Stimulated activated CD8-positive, alpha-beta memory T cell treated with anti-CD3 and anti-CD28 coated beads, Interleukin-15, amount 100 ng/mL, for 1 hour (primary cell): ENCODE measurements at places on chromosomes 7 and 10.

- DNase-seq, result no peak
These were observed 16.6 kb upstream of the SLC29A3 start for GRCh38 chr10:71302451-71302850.

- DNase-seq, result peak; percentile 32
These were observed 597 bp downstream of the APBB1IP start for GRCh38 chr10:26438534-26439341.

GRCh38 chr10:73083221-73083620, 13.4 kb downstream of the P4HA1 start:
- no peak for DNase-seq

DNA sequence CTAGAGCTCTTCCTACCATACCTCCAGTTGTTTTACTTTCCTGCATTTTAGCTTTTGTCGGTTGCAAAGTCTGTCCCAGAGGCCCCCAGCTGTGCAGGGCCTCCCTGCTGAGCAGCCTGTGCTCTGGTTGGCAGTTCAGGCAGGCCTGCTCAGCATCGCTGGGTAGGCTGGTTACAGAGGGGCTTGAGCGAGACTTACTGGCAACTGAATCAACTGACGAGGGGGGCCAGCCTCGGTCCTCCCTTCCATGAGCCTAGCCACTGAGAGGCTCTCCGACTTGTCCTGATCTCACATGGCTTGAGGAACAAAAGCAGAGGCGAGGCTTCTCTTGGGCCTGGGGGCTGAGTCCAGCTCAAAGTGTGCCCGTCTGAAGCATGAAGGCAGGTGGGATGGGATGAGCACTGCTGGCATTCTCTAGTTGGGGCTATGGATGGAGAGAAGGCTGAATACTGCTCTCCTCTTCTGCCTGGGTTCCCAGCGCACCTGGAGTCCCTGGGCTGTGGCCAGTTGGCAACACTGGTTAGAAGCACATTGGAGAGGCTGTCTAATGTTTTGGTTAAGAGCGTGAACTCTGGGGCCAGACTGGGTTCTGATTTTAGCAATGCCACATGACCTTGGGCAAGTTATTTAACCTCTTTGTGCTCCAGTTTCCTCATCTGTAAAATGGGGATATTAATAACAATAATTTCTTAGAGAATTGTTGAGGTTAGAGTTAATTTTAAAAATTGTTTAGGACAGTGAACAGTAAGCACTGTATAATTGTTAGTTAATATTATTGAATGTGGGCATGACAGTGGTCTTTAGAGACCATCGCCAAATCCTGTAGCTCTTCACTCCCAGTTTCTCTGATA, 6.9 kb upstream of the SFRP5 start:
- no peak for DNase-seq

DNA sequence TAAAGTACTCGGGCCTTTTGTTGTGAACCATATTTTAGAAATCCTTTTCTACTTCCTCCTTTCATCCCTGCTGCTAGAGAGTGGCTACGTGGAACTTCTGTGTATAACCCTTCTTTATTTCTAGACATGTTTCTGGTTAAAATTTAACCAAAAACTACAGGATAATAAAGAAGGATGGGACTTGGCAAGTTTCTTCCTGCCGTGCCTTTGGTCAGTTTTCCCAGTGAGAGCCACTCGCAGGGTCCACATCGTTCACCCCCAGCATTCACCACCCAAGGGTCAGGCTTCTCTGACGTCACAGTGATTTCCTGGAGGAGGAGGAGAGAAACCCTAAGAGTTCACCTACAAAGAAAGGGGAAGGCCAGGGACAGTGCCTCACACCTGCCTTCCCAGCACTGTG, 45.4 kb downstream of the NKX6-2 start:
- DNase-seq, result no peak

- DNase-seq, result no peak
These were observed 103.3 kb upstream of the POT1 start for GRCh38 chr7:125032943-125033342.

DNA sequence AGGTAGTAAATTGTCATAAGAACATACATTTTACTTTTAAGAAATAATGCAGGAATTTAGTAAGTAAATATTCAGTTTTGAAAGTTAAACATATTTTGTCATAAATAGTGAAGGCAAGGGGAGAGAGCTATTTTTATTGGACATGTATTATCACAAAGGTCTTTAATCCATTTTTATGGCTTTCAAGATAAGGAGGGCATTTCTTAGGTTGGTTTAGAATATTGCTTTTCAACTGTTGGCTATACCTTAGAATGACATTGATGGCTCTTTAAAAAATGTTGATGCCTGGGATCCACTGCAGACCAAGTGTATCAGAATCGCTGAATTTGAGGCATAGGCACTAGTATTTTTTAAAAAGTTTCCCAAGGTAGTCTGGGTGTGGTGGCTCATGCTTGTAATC, 34.0 kb downstream of the ADAM22 start:
- DNase-seq, result no peak

GRCh38 chr7:359766-360361, 69.9 kb downstream of the FOXL3 start:
- DNase-seq, result no peak

DNA sequence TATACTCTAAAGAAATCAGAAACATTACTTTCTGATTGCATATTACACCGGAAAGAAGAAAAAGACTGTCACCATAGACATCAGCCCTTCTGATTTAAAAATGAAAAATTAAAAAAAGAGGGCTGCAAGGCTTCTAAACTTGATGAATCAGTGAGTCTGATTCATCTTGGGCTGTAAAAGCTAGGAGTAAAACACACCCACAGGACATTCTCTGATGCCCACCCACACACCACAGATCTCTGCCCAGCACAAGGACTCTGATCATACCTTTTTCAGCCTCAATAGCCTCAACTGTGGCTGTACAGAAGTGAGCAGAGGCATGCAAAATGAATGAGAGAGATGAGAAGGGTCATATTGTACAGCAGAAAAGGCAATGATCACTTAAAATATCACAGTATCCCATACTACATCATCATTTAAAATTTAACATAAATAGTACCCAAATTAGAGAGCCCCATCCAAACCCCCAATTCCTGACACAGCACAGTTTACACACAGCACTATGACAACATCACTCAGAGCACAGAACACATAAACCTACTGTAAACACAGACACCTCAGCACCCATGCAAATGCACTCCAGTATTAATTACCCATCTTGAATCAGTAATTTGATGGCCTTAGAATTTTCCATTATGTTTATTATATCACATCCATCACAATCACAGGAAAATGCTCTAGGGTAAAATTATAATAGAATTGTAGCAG, 6.4 kb upstream of the MSS51 start:
- no peak for DNase-seq

DNA sequence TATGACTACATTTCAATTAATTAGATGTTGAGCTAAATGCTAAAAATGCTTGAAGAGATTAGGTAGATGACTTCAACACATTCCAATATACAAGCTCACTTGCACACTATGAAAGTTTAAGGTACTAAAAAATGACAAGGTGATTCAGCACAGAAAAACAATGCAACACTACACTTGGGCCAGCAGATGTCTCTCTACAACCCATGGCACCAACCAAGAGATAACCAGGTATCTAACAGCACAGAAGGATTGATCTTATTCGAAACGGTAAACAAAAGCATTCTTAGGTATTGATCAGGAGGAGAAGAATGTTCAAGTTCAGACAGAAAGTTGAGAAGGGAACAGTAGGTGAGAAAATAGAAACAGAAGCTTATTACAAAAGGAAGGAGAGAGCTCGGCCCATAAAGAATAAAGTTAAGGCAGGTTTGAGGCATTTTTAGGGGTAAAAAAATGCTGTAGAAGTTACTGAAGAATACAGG, 248.2 kb upstream of the KLF14 start:
- no peak for DNase-seq

- DNase-seq, result no peak
These were observed 54.9 kb downstream of the SEM1 start for GRCh38 chr7:96654630-96655188.

DNA sequence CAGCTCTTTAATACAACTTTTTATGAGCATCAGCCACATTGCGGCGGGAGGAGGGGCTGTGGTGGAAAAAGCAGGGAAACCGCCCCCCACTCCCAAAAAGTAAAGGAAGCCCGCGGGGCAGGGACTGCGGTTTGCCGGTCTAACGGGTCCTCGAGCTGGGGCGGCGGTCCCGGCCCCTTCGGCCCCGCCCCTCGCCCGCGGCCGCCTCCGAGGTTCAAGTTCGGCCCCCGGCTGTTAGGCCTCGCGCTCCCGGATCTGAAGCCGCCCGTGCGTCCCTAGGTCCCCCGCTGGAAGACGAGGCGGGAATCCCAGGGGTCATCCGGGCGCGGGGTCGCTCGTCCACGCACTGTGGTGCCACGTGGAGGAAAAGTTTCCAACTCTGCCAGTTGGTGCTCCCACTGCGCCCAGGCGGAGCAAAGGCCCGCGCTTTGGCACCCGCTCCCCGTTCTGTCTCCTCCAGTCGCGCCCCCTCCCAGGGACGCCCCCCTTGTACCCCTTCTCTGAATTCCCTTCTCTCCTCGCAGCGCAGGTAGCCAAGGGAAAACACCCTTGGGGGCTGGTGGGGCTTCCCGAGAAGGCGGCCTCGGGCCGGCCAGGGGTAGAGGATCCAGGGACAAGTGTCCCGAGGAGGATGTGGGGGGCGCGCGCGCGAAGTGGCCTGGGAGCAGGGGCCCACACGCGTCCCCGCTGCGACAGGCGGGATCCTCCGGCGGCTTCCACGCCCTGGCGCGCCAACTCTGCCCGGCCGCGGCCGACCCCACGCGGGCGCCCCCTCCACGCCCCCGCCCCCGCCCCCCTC, 798 bp upstream of the AUTS2 start:
- no peak for DNase-seq

GRCh38 chr7:131897016-131897789, 340.8 kb upstream of the PODXL start:
- DNase-seq, result no peak

DNA sequence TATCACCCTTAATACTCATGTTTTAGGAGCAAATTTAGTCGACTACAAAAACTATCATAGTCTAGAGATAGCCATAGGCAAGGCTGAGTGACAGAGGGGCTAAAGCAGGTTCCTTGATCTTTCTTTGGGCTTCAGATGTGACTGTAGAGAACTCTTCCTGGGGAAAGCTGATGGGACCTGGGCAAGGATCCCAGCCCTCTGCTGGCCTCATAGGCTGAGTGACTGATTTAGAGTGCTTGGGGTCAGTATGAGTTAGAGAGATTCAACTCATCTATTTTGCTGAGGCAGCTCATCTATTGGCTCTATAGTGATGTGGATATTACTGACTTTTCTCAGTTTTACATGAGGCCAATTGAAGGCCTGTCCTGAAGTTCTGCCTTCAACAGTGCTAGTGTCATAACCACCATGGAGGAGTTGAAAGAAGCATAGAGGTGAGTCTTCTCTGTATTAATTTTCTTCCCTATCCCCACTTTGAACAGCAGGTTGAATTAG, 81.6 kb downstream of the SAMD9 start:
- no peak for DNase-seq

DNA sequence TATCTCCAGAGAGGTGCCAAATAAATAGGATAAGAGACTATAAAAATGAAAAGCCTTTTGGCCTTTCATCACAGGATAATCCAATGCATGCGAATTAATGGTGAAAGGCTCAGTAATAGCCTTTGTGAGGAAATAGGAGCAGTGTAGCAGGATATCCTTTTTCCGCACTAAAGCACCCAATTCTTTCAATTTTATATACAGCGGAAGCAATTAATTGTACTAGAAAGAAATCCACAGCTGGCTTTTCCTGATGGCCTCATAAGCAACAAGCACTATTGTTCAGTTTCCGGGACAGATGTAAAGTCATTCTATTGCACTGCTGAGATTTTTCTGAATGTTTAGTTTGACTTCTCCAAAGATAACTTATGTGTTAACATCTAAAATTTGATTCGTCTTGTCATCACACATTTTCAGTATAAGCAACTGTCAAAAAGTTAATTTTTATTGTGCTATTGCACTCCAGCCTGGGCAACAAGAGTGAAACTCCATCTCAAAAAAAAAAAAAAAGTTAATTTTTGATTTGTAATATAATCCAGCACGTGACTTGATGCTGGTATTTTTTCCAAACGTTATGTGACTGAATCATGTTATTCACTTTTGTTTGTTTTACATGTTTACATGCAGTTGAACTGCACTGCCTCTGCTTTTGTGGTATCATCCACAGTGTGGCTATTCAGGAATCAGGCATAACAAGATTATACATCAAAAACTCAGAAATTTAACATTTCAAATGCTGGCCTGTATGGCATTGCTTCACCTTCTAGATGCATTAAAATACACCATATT, 8.4 kb upstream of the BMPR1A start:
- no peak for DNase-seq

DNA sequence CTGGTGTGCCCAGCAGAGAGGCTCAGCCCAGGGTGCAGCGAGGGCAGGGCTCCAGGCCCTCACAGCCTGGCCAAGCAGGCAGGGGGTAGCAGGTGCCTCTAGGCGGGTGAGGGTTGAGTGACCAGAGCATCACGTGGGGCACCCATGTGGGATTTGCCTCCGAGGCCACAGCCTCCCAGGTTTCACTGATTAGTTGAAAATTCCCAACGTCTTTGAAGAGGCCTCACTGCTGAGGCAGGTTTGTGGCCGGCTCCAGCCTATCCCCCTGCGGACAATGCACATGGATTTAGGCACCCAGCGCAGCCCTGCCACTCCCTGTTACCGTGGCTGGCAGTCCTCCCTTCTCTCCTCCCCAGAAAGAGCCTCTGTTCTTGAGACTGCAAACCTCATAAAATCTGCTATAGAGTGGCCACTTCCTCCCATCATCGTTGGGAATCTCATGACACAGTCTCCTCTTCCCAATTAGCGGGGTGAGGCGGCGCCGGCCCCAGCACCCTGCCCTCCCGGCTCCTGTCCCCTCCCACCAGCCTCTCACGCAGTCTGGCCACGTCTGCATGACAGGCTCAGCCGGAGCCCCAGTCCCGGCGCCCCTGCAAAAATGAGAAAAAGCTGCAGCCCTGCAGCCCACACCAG, 10.8 kb downstream of the MYL10 start:
- no peak for DNase-seq

DNA sequence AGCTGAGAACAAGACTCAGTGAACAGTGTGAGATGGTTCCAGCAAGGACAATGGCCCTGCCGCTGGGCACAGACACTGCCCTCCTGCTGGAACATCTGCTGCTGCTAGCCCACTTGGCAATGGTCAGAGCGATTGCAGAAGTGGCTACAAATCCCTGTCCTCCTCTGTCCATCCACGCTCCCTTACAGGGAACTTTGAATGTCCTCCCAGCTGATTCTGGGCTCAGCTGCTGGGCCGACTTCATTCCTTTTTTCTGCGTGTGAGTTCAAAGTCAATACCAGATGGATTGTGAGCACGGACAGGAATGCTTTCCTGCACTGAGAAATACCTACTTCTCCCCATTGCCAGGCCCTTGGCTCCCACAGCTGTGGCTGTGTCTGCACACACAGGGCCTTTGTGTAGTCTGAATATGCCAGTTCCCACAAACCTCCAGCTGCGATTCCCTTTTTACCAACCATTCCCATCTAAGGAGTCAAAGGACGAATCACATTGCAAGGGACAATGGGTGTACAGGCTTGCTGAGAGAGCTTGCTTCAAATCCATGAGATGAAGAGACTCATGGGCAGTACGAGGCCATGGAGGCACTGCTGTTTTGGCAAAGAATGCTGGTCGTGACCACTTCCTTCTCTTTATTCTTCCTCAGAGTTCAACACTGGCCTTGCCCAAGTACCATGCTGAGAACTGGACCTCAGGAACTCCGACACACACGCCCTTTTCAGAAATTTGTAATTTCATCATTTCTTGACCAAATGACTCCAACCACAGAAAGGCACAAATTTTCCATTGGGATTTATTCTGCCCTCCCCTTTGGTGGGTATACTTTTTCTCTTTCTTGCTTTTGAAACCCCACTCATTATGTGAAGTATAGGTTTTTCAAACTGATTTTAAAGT, 44.2 kb downstream of the BPGM start:
- no peak for DNase-seq
